Activated T-cell treated with anti-CD3 and anti-CD28 coated beads, Interleukin-2, amount 50 U/mL, for 72 hours (primary cell): ENCODE measurements at places on chromosomes 1 and 21. TPM values are rescaled to one million over a fixed set of nuclear protein-coding genes. Genes with fewer than 3 reads are reported as not detected.

Gene PKP1
- not detected for total RNA-seq

Gene MAP3K21
- 2.7 TPM for total RNA-seq

Gene PLEKHN1
- 2.3 TPM for total RNA-seq

Gene BTBD19
- 9.4 TPM for total RNA-seq

Gene CELA3A
- not detected for total RNA-seq

Gene UBASH3A
- total RNA-seq = 54.5 TPM

Gene FCRLB
- 0.43 TPM for total RNA-seq

Gene SF3B4
- total RNA-seq = 74.4 TPM

Gene FMO5
- total RNA-seq = 0.82 TPM

Gene AMY2B
- 12.9 TPM for total RNA-seq

Gene SELP
- total RNA-seq = 1.6 TPM

Gene CFAP57
- 0.76 TPM for total RNA-seq

Gene ARHGAP30
- 198 TPM for total RNA-seq

Gene SMYD3
- total RNA-seq = 19.1 TPM

- peak; percentile 16 for DNase-seq
Observed at GRCh38 chr1:7703321-7704213, 67.5 kb upstream of the VAMP3 start.

DNA sequence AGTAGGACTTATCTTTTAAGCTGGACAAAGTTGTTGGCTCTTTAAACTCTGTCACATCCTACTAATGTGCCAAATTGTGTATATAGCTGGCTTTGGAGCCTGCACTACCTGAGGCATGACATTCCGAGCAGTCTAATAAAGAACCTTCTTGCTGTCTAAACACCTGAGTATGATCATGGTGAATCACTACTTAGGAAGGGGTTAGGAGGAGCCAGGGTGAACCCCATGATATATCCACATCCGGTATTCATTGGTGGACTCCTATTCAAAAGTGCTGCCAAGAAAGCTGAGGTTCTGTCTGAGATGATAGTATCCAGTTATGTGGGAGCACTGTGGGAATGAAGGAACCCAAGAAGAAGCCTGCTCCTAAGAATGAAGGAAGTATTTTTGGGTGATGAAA lies 27.1 kb downstream of the CRNN start:
- no peak for DNase-seq

DNA sequence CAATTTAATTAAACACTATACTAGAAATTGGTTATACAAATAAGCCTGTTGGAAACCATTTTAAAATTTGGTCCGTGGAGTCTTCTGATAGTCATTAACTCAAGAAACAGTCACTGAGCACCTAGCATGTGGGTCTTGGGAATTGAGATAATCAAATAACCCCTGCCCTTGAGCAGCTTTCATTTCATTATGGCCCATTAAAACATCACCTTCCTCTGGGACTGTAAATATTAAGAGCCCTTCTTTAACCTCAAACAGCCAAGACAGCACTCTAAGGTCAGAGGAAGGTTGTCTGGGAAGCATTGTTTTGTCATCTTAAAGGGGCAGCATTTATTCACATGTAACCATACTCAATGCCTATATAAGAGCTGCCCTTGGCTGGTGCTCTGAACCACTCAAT lies 610.3 kb upstream of the USP24 start:
- no peak for DNase-seq

GRCh38 chr1:190124068-190124467 lies 353.6 kb downstream of the BRINP3 start:
- no peak for DNase-seq

- no peak for DNase-seq
Observed at GRCh38 chr21:41858466-41859296, 20.5 kb downstream of the PRDM15 start.

DNA sequence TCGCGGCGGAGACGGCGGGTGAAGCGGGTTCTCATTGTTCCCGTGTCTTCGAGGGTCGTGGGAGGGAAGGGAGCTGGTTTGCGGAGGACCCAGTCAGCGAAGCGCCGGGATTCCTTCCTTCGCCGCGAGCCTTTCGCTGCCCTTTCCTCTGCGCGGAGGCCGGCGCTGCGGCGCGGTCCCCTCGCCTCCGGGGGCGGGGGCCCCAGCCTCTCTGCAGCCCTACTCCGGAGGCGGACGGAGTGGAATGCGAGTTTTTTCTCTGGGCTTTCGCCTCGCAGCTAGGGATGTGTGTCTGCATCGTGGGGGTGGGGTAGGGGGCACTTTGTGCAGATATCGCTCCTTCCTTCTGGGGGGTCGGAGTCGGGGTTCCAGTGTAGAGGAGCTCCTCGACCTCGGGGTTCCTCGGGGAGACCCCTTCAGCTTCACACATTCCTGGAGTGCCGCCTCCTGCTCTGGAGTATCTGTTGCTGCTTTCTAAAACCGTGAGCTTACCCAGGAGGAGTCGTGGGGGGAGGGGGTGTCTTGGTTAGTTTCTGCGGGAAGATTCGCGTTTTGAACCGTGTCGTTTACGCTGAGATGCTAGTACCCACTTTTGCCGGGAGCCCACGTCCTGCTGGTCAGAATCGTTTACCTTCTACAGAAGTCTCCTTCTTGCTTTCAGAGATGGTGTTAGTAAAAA lies 595 bp downstream of the RNF2 start:
- DNase-seq = peak; percentile 57

DNA sequence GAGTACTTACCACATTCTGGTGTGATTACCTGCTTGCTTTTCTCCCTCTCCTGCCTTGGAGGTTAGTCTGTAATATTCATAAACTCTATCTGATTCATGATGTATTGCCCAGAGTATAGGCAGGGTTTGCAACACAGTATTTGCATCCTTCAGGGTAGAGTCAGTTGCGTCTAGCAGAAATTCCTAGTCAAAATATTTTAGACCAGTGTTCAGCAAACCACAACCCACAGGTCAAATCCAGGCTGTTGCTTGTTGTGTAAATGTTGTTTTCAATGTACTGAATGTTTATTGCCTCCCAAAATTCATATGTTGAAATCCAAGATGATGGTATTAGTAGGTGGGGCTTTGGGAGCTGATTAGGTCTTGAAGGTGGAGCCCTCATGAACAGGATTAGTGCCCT lies 82.9 kb downstream of the NGF start:
- no peak for DNase-seq

DNA sequence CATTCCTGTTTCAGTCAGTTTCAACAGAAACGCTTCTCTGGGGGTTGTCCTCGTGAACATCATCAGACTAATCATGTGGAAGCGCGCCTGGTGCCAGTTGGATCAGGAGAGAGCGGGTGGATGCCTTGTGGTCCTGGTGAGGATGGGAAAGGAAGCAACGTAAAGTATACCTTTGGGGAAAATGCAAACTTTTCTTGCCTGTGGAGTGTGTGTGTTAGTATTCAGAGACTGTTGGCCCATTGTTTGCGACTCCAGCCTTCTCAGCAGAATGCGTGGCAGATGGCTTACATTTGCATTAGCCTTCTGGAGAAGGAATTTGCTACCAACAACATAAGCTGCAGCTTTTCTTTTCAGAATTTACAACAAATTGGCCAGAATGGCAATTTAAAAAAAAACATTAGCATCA lies 173.9 kb downstream of the RWDD3 start:
- no peak for DNase-seq

GRCh38 chr1:35834218-35834617 lies 26.4 kb downstream of the AGO4 start:
- no peak for DNase-seq

- no peak for DNase-seq
Observed at GRCh38 chr1:208024406-208024805, 113.5 kb upstream of the CD34 start.

GRCh38 chr1:41051022-41051421 lies 29.5 kb upstream of the SLFNL1 start:
- no peak for DNase-seq

DNA sequence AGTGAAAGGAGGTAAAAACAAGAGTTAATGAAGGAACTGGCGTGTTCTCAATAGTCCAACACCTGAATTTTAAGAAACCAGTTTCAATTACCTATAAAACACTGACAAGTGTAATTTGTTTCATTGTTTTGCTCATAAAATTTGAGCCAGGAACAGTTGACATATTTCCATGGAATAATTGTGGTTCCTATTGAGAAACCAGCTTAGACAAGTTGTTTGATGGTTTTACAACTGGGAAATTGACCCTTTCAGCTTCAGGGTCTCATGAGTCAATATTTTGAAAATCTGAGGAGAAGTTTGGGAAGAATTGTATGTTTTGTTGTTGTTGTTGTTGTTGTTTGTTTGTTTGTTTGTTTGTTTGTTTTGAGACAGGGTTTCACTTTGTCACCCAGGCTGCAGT lies 69.1 kb upstream of the GADD45A start:
- DNase-seq = no peak

- no peak for DNase-seq
Observed at GRCh38 chr1:16393570-16394521, 26.8 kb downstream of the SZRD1 start.

- no peak for DNase-seq
Observed at GRCh38 chr1:3712573-3713535, 39.4 kb upstream of the CCDC27 start.

GRCh38 chr21:45534636-45535331 lies 7.5 kb downstream of the SLC19A1 start:
- no peak for DNase-seq

GRCh38 chr1:98342566-98342965 lies 319.0 kb upstream of the SNX7 start:
- DNase-seq = no peak

- DNase-seq = peak; percentile 33
Observed at GRCh38 chr21:34031835-34032370, 41.5 kb upstream of the MRPS6 start.
